ENCODE measurements at places on chromosomes 16 and 17. TPM values are rescaled to one million over a fixed set of nuclear protein-coding genes. Genes with fewer than 3 reads are reported as not detected.

GRCh38 chr17:20235747-20236146, 226.6 kb downstream of the SPECC1 start:
- peaks cover 14% of the 10 kb centered on the region for H3K4me1 ChIP-seq
- H3K36me3 ChIP-seq, result no peaks in the 10 kb centered on the region
- DNase-seq, result peak; percentile 39
- H3K27me3 ChIP-seq, result no peaks in the 10 kb centered on the region
- H3K27ac ChIP-seq, result no peak overlapping the region
- no peak overlapping the region for H3K4me3 ChIP-seq

DNA sequence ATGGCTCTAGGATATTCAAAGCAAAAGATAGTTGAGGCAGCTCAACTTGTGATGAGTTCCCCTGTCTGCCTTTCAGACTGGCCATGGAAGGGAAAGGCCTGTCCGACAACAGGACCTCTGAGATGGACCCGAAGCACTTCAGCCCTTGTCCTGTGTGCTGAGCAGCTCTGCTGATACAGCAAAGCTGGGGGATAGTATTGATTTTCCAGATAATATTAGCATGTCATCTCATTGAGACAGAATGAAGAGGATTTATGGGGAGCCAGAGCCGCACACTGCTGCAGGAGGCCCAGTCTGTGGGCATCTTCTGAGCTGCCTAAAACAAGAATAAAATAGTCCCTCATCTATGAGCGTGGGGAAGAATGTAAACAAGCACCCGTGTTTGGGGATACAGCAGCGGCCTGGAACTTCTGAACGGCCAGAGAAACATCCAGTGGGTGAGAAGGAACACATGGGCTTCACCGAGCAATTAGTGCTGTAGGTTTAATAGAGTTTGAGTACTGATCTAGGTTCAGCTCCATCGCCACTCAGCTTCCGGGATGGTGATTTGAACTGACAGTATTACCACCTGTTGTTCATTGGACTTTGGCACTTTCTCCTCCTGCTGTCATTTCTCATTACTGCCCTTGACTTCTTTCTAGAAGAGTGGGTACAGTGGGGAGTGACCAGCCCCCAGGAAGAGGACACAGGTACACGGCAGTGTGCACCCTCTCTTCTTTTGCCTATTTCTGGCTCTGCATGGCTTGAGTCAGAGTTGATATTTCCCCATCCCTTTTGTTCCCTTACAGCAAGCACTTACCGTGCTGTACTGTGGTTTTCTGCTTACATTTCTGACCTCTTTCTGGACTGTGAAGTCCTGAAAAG, 96.5 kb upstream of the TBX2 start:
- H3K4me3 ChIP-seq, result no peak overlapping the region
- H3K4me1 ChIP-seq, result peaks cover 24% of the 10 kb centered on the region
- H3K36me3 ChIP-seq, result peaks cover 4% of the 10 kb centered on the region
- H3K27ac ChIP-seq, result no peak overlapping the region
- peaks cover 12% of the 10 kb centered on the region for H3K27me3 ChIP-seq
- no peak for DNase-seq

- H3K4me1 ChIP-seq, result no peaks in the 10 kb centered on the region
- peaks cover 6% of the 10 kb centered on the region for H3K27me3 ChIP-seq
- no peak for DNase-seq
- no peak overlapping the region for H3K27ac ChIP-seq
- H3K36me3 ChIP-seq, result no peaks in the 10 kb centered on the region
Measured at GRCh38 chr16:70808371-70808770, 7.4 kb upstream of the VAC14 start.

DNA sequence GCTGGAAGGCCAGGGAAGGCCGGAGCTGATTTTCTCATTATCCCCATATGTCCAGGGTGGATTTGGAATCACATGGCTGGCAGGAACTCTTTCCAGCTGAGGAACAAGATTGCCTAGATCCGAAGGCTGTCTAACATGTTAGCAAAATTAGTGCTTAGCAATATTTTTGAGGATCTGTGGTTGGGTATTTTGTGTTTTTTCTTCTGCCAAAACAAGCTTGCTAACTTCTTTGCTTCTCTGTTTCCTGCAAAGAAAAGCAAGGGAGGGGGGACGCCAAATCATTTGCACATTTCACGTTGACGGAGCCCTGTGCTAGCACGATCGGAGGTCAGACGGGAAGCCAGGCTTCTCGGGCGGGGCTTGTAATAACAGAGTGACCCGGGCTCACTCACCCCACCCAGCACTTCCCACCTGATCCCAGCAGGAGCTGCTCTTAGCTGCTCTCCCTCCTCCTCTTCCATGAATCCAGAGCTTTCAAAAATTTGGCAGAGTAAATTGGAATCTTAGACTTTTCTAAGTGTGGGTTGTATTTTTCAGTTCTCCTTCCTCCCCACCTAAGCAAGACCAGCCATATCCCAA, 33.3 kb upstream of the FOXF1 start:
- peaks cover 6% of the 10 kb centered on the region for H3K27me3 ChIP-seq
- H3K27ac ChIP-seq, result no peak overlapping the region
- DNase-seq, result no peak
- peaks cover 3% of the 10 kb centered on the region for H3K4me1 ChIP-seq

DNA sequence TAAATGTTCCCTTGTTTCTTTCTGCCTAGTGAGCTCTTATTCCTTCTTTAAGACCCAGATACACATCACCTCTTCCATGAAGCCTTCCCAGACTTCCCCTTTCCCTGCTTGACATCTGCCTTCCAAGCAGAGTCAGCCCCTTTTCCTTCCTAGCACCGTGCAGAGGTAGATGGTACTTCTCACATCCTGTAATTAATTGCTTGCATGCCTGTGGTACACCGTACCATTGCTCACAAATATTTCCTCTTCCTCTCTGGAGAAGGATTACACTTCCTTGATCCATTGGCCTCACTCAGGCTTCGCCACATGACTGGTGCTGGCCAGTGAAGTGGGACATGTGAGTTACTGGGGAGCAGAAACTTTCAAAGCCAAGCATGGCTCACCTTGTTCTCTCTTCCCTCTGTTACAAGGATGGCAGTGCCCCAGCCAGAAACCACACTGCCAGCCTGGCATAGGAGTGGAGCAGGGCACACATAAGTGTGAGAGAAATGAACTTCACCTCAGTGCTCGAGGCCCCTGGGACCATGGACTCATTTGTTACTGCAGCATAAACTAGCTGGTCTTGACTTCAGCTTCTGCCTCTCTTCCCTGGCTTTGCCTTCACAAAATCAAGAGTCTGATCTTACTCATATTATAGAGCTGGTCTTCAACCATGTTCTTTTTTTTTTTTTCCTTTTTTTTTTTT, 44.0 kb downstream of the SOST start:
- peaks cover 14% of the 10 kb centered on the region for H3K27me3 ChIP-seq
- peaks cover 4% of the 10 kb centered on the region for H3K4me1 ChIP-seq
- DNase-seq, result no peak
- H3K36me3 ChIP-seq, result peaks cover 10% of the 10 kb centered on the region

- H3K4me3 ChIP-seq, result no peak overlapping the region
- H3K4me1 ChIP-seq, result no peaks in the 10 kb centered on the region
- DNase-seq, result no peak
- no peaks in the 10 kb centered on the region for H3K27me3 ChIP-seq
- no peak overlapping the region for H3K27ac ChIP-seq
- H3K36me3 ChIP-seq, result no peaks in the 10 kb centered on the region
Measured at GRCh38 chr16:66113223-66113622, 253.3 kb upstream of the CDH5 start.

- H3K4me3 ChIP-seq, result peak overlapping the region; percentile 95
- no peaks in the 10 kb centered on the region for H3K4me1 ChIP-seq
- no peaks in the 10 kb centered on the region for H3K27me3 ChIP-seq
- no peaks in the 10 kb centered on the region for H3K36me3 ChIP-seq
- H3K27ac ChIP-seq, result no peak overlapping the region
Measured at GRCh38 chr16:80541306-80541694, 507 bp downstream of the DYNLRB2 start.

DNA sequence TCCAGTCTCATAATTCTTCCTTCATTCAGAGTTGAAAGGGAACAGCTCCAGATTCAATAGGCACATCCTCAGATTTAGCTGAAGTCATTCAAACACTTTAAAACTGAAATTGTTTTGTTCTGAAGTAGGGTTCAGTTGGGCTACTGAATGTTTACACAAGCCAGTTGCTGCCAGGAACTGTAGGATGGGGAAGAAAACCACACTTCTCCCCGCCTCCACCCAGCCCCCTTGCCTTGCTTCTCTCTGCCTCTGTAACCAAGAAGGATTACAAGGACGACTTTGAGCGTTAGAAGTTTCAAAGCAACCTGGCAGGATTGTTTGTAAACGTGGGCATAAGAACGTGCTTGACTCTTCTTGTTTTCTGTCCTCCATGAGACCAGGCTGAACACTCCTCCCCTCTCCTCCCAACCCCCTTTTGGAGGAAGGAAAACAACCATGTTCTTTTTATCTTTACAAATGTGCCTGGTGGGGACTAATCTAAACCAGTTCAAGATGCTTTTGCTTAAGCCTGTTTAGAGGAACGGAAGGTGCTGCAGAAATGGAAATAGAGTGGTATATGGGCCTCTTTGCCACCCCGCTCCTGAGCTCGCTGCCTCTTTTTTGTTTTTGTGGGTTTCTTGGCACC, 287.9 kb downstream of the FTO start:
- H3K36me3 ChIP-seq, result no peaks in the 10 kb centered on the region
- H3K4me3 ChIP-seq, result no peak overlapping the region

DNA sequence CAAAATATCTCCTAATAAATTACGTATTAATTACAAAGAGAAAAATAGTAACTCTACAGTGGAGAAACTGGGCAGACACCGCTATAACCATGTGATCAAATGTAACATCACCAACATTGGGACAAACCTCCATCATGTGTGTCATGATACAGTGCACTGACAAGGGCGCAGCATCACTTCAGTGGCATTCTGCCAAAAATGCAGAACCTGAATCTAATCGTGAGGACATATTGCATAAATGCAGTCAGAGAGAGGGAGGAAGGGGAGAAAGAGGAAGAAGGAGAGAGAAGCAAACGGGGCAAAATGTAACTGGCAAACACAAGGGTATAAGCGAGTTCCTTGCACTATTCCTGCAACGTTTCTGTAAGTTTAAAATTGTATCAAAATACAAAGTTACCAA, 74.2 kb upstream of the MARCHF10 start:
- H3K4me3 ChIP-seq, result no peak overlapping the region
- DNase-seq, result no peak
- H3K36me3 ChIP-seq, result no peaks in the 10 kb centered on the region

MIF4GD gene
- total RNA-seq, result 12.8 TPM

TMEM235 gene
- total RNA-seq, result not detected

ATP2A1 gene
- total RNA-seq, result 4.5 TPM

PLXDC1 gene
- not detected for total RNA-seq

MRPL12 gene
- 57.7 TPM for total RNA-seq

CDH8 gene
- 5.5 TPM for total RNA-seq
